NCI-H524 (cell line): ENCODE measurements at places on chromosomes 1 and 21.

DNA sequence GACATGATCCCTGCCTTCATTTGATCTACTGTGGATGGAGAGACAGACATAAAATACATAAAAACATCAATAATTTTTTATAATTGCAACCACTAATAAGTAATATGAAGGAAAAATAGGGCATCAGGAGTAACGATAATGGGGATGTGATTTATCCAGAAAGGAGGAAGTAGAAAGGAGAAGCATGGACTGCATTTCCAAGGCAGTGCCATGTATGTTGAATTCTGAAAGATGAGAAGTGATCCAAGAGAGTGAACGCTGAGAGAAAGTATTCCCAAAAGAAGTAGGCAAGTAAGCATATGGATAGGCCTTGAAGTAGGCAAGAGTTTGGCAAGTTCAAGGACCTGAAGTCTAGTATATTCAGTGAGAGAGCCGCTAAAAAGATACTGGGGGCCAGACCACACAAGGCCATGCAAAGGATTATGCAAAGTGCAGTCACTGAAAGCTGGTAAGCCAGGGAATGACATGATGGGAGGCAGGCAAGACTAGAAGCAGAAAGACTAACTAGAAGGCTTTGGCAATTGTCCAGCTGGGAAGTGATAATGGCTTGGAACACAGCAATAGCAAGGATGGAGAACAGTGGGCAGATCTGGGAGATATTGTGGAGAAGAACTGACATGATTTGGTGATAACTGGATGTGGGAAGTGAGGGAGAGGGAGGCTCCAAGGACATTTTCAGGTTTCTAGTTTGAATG is 85.9 kb downstream of the TM2D1 start:
- no peak for DNase-seq

- DNase-seq = no peak
Measured at GRCh38 chr1:37477946-37478345, 3.6 kb downstream of the ZC3H12A start.

GRCh38 chr1:59409986-59410385 is 113.1 kb downstream of the FGGY start:
- no peak for DNase-seq

DNA sequence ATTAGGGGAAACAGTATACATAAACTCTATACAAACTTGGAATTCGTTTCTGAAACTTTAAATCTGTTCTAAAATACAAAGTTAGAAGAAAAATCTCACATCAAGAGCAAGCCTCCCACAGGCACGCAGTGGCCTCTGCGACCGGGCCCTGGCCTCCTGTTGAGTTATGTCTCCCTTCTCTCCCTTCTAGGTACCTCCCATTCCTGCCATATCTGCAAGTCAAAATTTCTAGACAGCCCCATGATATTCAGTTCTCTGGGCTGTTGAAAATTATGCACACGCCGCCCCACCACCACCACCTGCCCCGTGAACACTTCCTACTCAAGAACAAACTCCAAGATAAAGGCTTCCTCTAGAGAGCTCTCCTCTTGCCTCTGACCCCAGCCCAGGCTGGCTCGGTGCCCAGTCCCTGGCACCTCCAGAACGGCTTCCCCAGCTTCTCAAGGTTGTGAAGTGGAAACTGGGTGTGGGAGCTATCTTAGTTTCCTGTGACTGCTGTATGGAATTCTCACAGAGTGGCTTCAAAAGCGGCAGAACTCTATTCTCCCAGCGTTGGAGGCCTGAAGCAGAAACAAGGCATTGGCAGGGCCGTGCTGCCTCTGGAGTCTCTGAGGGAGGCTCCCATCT is 37.7 kb upstream of the LRP8 start:
- no peak for DNase-seq

- DNase-seq = no peak
Measured at GRCh38 chr21:43740497-43741156, 21.7 kb downstream of the PDXK start.

DNA sequence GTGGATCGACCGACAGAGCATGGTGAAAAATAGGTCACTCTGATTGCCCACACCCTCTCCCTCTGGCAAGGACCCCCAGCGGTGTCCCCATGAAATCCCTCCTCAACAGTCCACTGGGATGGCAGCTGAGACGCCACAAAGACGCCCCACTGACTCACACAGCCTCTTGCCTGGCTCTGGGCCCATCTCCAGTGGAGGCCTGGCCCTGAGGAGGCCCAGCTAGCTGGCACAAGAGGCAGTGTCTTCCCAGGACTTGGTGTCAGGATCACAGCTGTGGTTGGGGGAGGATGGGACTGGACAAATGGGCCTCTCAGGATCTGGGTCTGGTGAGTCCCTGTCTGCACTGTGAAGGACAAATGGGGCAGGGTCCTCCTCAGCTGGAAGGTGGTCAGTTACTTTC is 4.6 kb downstream of the ALX3 start:
- no peak for DNase-seq

DNA sequence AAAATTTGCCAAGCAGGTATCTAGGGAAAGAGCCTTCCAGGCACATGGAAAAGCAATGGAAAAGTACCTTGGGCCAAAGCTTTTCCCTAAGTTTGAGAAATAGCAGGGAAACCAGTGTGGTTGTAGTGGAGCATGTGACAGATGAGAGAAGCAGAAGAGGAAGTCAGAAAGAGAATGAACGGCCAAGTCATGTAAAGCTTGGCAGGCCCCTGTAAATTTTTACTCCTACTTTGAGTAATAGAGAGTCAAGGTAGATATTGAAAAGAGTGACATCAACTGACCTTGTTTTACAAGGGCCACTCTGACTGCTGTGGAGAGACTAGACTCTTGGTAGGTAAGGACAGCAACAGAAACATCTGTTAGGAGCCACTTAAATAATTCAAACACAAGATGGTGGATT is 180.9 kb upstream of the PRMT6 start:
- no peak for DNase-seq

GRCh38 chr21:28277324-28277723 is 715.4 kb downstream of the LTN1 start:
- DNase-seq = no peak

DNA sequence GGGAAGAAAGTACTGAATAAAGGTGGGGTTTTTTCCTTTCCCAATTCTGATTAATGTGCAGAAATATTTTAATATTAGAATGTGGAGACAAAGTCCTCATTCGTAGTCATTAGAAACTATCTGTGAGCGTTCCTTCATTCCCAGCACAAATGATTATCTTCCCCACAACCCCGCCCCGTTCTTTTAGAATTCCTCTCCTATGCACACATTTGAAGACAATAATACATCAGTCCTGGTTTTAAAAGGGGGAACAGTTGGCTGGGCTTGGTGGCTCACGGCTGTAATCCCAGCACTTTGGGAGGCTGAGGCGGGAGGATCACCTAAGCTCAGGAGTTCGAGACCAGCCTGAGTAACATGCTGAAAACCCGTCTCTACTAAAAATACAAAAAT is 876 bp downstream of the ALDH9A1 start:
- no peak for DNase-seq

DNA sequence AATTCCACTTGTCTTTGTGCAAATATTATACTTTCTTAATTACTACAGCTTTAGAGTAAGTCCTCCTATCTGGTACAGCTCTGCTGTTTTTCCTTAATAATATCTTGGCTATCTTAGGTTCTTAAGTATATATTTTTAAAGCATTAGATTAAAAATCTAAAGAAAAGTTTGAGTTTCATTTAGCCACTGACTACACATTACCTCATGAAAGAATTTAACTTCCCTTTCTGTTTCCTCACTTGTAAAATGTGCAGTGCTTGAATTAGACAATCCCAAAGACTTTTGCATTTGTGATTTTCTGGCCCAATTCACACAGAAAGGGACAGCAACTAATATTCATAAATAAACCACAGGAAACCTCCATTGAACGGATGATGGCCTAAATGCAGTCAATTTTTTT is 126.4 kb upstream of the SAMSN1 start:
- DNase-seq = no peak

GRCh38 chr1:150362721-150363425 is 1.1 kb upstream of the RPRD2 start:
- no peak for DNase-seq

- no peak for DNase-seq
Measured at GRCh38 chr1:117371441-117372151, 4.3 kb downstream of the MAN1A2 start.
